ENCODE measurements at places on chromosomes 7 and 10.

GRCh38 chr7:16638282-16639280, 7.0 kb downstream of the ANKMY2 start:
- DNase-seq: no peak

DNA sequence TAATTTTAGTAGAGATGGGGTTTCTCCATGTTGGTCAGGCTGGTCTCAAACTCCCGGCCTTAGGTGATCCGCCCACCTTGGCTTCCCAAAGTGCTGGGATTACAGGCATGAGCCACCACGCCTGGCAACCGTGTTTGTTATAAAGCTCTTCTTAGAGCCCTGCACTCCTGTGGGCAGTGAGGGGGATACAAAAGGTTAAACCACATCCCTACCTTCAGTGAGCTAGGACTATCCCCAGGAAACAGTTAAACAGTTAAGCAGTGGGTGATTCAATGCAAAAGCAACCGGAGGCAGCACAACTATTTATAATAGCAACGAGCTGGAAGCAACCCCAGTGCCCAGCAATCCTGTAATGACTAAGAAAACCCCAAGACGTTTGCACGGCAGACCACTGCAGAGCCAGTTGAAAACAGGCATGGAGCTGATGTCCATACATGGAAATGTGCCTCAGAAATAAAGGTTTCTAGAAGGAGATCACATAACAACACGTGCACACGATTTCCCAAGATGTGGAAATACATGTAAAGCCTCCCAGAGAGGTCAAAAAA, 107.2 kb upstream of the LYZL2 start:
- no peak for DNase-seq

- no peak for DNase-seq
These were observed 245.1 kb downstream of the STK31 start for GRCh38 chr7:23955145-23955544.

DNA sequence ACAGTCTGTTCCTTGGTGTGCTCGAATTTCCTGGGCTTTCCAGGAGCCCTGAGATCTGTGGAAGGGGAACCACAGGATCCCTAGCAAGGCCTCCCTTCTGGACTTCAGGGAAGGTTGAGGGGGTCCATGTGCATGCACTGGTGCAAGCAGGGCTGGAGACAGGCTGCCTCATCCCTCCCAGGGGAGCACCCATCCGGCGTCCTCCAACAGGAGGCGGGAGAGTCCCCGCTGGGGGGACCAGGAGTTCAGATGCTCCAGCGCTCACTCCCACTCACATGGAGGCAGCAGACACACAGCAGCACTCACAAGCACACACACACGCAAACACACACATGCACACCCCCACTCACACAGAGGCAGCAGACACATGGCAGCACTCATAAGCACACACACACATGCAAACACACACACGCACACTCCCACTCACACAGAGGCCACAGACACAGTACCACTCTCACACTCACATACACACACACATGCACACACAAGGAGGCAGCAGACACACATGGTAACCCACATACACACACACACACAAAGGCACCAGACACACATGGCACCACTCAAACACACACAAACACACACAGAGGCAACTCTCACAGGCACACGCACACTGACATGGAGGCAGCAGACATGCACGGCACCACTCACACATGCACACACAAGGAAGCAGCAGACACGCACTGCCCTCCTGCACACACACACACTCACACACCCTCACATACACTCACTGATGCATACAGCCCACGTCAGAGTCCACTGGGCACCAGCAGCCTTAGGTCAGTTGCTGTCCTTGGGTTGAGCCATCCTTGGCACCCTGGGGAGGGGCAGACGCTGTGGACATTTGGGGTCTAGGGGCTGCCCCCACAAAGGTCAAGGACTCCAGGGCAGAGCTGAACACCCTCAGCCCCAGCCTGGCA, 247.0 kb upstream of the PPP2R2D start:
- DNase-seq: no peak

DNA sequence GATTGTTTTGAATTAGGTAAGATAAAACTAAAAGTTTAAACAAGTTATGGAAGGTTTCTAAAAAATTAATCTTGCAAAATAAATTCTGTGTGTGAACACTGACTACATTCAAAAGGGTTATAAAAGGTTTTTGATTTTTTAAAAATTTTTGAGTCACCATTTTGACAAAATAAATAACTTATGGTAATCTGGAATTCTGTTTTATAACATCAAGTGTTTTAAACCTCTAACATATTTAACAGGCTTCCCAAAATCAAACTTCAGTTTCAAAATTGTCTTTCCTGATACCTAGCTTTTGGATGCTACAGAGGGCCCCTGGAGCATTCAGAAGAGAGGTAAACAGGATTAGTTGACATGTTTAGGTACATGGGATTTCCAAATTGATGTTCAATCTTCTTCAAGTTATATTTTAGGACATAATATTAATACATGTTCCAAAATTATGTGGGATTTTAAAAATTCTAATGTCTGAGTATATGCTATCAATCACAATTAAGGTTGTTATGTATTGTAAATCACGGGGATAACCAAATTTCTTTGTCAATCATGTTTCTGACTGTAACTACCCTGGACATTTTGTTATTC, 8.1 kb upstream of the CPA2 start:
- no peak for DNase-seq

- no peak for DNase-seq
These were observed 76.0 kb upstream of the TMEM26 start for GRCh38 chr10:61529208-61529607.

DNA sequence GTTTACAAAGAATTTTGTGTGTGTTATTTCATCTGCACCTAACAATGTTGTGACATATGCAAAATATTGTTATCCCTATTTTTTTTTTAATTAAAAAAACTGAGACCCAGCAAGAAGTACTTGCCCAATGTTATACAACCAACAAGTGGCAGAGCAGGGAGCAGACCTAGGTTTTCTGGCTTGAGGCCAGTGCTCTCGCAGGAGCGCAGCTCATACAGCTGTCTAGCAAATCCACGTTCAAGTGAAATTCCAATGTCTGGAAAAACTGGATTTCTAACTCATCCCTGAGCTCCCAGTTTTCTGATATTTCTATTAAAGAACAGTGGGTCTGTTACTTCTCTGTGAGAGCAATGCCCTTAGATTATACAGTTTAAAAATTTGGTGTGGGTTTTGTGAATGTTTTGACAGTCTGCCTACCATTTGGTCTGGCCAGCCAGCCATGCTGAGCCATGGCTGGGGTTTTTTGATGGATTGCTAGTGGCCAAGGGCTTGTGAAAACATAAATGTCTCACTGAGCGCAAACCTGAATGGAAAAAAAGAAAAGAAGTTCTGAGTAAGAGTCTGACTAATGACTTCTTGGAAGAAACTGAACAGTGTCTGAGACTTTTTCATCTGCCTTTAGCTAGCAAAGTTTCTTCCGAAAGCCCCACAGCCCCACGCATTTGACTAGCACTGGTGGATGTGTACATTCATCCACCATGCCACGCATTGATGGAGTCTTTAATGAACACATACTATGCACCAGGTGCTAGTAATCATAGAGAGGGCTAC, 15.4 kb upstream of the PRF1 start:
- DNase-seq: no peak

GRCh38 chr7:45033261-45033930, 33.4 kb downstream of the CCM2 start:
- no peak for DNase-seq

- no peak for DNase-seq
These were observed 3.3 kb downstream of the ETV1 start for GRCh38 chr7:13986208-13986607.

- no peak for DNase-seq
These were observed 10.3 kb downstream of the HYCC1 start for GRCh38 chr7:23003505-23004246.

DNA sequence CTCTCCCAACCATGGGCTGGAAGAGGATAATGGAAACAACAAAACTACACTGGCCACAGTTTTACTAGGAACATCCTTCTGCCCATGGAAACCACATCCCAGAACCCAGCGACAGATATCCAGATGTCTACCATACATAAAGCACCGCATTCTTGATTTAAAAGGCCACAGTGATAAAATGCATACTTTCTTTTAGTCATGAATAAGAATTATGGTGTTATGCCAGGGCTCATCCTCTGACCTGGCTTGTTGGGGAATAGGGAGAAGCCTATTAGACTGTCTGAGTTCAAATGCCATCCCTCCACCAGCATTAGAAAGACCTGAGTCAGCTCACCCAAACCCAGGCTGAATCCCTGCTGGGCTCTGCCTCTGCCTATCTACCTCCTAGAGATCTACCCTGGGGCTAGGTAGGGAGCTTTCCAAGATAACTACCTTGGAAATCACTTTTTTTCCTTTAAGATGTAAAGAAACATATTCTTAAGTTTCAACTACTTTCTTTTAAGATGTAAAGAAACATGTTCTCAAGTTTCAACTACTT, 5.2 kb downstream of the ABCA13 start:
- no peak for DNase-seq

- no peak for DNase-seq
These were observed 65.2 kb downstream of the CREB3L2 start for GRCh38 chr7:137936509-137937201.

- DNase-seq: peak; percentile 76
These were observed 10.6 kb upstream of the PRSS2 start for GRCh38 chr7:142760071-142760642.

GRCh38 chr7:26100406-26101339, 51.3 kb upstream of the NFE2L3 start:
- DNase-seq: peak; percentile 54

- DNase-seq: no peak
These were observed 18.7 kb downstream of the TTYH3 start for GRCh38 chr7:2650451-2650850.

DNA sequence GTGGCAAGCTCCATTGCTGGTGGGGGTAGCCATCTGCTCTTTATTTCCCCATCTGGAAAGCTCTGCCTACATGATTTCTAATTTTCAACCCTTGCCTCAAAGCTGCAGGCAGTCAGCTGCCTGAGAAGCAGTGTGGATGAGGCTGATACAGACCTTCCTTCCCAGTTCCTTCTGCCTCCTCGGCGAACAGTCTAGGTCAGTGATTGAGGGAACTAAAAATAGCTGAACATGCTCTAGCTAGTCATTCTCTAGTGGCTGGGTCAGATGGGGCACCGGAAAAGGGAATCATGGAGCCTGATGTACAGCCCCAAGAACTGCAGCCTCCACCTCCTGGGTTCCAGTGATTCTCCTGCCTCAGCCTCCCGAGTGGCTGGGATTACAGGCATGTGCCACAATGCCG, 48.7 kb downstream of the NAMPT start:
- no peak for DNase-seq

GRCh38 chr10:48192881-48193450, 81.5 kb downstream of the FRMPD2 start:
- DNase-seq: peak; percentile 58

GRCh38 chr10:47121336-47121735, 178.7 kb upstream of the GDF10 start:
- DNase-seq: no peak

DNA sequence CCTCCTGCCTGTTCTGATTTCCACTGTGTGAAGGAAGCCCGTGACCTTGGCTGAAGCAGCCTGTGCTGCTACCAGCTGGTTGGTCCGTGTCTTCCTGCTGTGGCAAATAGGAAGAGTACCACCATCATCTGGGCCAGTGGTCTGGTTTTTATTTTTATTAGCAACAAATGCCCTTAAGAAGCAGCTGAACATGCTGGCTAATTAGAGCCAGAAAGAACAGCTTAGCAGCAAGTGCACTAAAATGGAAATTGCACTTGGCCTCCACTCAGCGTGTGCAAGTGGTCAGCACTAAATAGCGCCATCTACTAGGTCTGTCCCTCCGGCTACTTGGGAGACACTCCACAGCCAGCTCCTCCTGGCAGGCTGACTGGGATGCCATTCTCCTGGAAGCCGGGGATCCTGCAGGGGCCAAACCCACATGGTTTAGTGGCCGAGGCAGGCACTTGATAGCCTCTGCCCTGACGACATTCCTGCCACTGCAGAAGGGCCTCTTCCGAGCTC, 690.3 kb upstream of the FOXK1 start:
- DNase-seq: no peak

All from endodermal cell (in vitro differentiated cells).